Cardiac fibroblast (primary cell): ENCODE measurements at places on chromosomes 4 and X.

DNA sequence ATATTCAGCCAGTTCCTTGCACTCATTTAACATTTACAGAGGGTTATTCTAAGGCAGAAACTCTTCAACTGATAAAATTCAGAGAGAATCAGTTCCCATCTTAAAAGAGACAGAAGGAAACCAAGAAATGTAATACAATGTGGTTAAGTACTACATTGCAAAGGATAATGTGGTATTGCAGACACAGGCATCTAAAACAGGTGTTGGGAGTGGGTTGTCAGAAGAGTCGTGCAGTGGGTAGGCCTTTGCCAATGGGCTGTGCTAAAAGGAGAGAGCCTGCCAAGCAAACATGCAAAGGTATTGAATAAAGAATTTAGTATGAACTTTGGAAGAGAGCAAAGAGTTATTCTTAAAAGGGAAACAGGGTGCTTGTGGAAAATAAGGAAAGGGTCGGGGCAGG, 1044.4 kb upstream of the DIAPH2 start:
- DNase-seq = no peak

DNA sequence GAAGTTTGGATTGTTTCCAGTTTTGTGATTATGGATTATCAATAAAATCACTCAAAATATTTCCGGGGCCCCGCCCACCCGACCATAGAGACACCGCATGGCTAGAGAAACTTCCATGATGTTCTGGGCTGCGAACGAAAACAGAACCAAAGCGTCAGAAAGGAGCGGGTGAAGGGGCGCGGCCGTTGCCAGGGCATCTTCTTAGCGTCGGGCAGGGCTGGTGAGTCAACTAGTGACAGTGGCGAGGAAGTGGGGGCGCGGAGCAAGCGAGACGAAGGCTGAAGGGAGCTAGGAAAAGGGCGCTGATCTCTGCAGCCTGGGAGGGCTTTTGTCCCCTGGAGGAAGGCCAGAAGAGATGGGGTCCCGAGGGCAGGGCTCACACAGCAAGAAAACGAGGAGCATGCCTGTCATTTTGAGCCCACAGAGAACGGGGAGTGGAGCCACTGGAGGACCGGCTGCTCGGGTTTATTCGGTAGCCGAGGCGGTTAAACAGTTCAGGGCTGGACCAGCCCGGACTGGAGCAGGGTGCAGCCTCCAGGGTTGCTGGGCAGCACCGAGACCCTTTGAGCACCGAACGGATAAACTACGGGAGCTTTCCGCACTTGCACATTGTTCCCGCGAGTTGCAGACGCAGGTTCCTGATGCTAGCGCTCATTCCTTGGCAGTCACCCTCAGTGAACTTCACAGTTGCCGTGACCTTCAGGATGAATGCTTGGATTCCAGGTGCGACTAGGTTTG, 298.1 kb upstream of the TRPC5 start:
- DNase-seq = no peak

DNA sequence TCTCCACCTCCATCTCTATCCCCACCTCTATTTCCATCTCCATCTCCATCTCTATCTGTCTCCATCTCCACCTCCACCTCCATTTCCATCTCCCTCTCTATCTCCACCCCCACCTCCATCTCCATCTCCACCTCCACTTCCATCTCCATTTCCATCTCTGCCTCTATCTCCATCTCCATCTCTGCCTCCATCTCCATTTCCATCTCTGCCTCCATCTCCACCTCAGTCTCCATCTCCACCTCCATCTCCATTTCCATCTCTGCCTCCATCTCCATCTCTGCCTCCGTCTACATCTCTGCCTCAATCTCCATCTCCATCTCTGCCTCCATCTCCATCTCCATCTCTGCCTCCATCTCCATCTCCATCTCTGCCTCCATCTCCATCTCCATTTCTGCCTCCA, 40.8 kb upstream of the CHRNA9 start:
- DNase-seq = no peak

- DNase-seq = peak; percentile 84
Observed at GRCh38 chrX:12984603-12985319, 9.9 kb downstream of the TMSB4X start.

DNA sequence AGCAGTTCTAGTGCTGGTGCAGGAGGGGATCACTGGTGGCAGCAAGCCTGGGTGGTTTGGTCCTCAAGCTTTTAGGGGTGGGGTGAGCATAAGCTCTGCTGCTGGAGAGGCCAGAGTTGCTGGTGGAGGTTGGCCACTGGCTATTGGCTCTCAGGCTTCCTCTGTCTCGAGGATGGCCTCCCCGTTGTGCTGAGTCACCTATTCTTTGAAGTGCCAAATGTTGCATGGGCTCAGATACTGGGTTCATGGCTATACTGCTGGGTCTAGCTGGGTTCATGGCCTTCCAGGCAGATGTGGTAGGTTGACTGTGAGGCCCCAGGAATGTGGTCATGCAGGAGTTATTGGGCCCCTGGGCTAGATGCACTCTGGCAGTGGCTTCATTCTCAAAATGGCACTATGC, 466.3 kb downstream of the NAF1 start:
- no peak for DNase-seq

GRCh38 chrX:11478026-11478425, 184.8 kb downstream of the AMELX start:
- peak; percentile 64 for DNase-seq

- peak; percentile 32 for DNase-seq
Observed at GRCh38 chr4:95889662-95890061, 49.8 kb downstream of the PDHA2 start.

- peak; percentile 88 for DNase-seq
Observed at GRCh38 chr4:142818031-142818430, 28.1 kb downstream of the INPP4B start.
